ENCODE measurements at places on chromosomes 5 and 9. TPM values are rescaled to one million over a fixed set of nuclear protein-coding genes. Genes with fewer than 3 reads are reported as not detected.

GRCh38 chr5:101688156-101688555, 607.9 kb downstream of the SLCO4C1 start:
- no peak overlapping the region for H3K27ac ChIP-seq
- DNase-seq, result no peak

The CNTLN gene
- total RNA-seq, result 15.8 TPM

DNA sequence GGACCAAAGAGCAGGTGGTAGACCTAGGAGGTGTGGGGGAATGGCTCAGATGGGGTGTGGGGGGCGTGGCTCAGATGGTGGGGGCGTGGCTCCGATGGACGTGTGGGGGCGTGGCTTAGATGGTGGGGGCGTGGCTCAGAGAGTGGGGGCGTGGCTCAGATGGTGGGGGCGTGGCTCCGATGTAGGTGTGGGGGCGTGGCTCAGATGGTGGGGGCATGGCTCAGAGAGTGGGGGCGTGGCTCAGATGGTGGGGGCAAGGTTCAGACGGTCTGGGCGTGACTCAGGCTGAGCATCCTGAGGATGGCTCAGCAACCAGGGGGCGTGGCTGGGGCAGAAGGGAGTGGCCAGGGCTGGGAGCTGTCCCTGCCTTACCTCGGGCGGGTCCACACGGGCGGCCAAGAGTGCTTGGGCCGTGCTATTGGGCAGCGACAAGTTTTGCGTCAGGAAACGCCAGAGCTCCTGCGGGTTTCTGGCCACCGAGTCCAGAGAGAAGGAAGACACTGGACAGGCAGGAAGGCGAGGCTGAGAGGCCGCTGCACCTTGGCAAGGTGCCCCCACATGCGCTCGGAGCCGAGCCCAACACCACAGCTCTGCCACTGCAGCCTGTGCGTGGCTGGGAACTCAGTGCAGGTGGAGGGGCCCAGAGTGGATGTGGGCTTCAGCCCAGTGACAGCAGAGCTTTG, 5.9 kb downstream of the ABCA2 start:
- no peaks in the 10 kb centered on the region for H3K36me3 ChIP-seq
- H3K27me3 ChIP-seq, result no peaks in the 10 kb centered on the region
- H3K27ac ChIP-seq, result no peak overlapping the region
- H3K4me3 ChIP-seq, result no peak overlapping the region
- H3K4me1 ChIP-seq, result peaks cover under 1% of the 10 kb centered on the region

The PCDHAC2 gene
- total RNA-seq, result 1.00 TPM

DNA sequence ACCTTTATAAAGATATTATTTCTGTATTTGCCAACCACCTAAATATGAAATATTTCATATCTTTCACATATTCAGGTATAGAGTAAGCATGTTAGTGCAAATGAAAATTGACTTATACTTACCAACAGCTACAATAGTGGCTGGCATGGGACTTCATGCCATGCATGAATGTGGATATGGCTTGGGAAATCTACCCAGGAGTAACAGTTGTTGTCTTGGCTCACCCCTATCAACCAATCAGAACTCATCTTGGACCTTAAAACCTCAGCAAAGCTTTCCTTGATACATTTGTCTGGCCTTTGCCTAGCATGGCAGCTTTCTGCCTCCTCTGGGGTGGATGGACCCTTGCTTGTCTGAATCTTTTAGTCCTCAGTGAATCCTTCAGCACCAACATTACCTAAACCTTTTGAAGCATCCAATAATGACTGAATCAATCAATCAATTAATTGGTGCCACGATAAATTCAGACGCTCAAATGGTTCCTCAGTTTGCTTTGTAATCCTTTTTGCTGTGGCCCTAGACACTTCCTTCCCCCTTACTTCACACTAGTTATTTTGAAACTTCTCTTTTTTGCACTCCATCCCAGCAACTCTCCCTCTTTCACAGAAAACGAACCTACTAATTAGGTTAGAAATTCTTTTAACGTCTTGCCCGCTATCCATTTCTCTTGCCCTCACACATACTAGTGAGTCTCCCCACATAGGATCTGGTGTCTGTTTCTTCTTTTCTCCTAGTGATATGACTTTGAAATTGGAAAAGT, 132.3 kb upstream of the ZNF608 start:
- no peaks in the 10 kb centered on the region for H3K4me1 ChIP-seq
- DNase-seq, result no peak
- no peaks in the 10 kb centered on the region for H3K27me3 ChIP-seq
- H3K27ac ChIP-seq, result no peak overlapping the region

DNA sequence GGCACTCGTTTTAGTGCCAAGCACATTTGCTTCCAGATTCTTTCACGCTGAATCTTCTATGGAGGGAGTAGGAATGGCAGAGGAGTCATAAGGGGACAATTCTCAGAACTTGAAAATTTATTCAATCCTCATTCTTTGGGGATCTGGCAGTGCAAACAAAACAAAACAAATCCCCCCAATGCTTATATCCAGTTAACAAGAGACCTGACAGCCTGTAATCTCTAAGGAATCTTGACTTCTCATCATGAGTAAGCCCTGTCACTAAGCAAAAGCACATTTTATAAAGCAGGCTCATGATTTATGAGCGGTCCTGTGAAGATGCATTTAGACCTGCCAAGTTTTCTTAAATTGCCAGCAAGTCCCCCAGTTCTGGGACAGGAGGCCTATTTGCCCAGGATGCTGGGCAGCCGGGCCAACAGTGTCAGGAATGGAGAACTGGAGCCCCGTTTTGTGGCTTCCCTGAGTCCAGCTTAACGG, 513.9 kb downstream of the CTNND2 start:
- peaks cover under 1% of the 10 kb centered on the region for H3K27me3 ChIP-seq
- no peak overlapping the region for H3K27ac ChIP-seq
- no peak overlapping the region for H3K4me3 ChIP-seq
- no peak for DNase-seq

The TOR1B gene
- 23.1 TPM for total RNA-seq

The HK3 gene
- total RNA-seq, result not detected

Measured in endothelial cell of umbilical vein (primary cell).